ENCODE measurements at places on chromosomes 7 and 10.

GRCh38 chr7:610531-611280 is 91.1 kb upstream of the PDGFA start:
- DNase-seq, result peak; percentile 38

DNA sequence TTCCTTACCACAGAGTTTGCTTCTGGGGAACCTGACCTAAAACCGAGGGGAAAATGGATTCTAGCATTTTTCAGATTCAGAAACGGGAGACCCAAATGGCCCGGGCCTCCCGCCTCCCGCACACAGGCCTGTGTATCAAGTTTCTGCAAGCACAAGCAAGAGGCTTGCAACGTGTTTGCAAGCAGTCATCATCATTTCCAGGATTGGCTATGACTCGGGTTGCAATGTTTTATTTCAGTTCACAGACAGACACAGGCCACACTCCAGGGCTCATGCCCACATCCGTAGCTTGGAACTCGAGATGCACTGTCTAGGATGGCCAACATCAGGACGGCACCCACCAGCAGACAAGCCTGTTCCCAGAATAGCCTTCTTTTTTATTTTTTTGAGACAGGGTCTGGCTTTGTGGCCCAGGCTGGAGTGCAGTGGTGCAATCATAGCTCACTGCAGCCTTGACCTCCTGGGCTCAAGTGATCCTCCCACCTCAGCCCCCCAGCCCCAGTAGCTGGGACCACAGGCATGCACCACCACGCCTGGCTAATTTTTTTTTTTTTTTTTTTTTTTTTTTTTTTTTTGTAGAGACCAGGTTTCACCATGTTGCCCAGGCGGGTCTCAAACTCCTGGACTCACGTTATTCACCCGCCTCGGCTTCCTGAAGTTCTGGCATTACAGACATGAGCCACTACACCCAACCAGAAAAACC is 68.1 kb upstream of the FOXK1 start:
- DNase-seq, result no peak

GRCh38 chr10:75211007-75211691 is 553 bp downstream of the VDAC2 start:
- peak; percentile 16 for DNase-seq

- DNase-seq, result no peak
Observed at GRCh38 chr10:108410236-108410635, 1245.7 kb upstream of the SORCS1 start.

DNA sequence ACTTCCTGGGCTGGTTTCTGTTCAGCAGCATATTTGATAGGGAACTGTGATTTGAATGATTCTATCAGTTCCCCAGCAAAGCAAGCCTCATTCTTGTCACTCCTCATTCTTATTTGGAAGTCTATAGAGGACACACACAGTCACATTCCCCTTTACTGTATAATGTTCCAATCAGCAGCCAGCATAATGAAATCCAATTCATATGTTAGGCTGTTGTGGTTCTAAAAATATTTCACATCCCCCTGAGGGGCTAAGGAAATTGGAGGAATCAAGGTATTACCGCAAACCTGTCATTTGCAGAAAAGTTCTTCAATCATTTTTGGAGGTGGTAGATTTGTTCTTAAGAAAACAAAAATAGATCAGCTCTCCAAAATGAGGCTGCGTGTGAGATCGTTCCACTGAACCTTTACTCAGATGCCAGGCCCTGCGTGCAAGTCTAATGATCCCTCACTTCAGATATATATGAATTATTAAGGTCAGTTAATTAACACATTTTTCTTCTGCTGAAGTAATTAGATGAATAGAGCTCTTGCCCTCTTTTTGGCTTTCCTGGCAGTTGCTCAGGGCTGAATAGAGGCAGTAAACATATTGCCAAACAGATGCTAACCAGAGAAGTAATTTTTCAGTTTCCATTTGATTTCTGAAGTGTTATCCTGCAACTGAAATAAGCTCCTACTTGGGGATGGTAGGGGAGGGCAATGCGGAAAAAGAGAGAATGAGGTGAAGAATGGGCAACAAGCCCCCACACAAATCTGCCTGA is 31.8 kb downstream of the LSMEM1 start:
- DNase-seq, result no peak

- no peak for DNase-seq
Observed at GRCh38 chr10:93267521-93267920, 193.8 kb downstream of the CYP26A1 start.

- DNase-seq, result peak; percentile 55
Observed at GRCh38 chr10:24722676-24723385, 856 bp downstream of the ARHGAP21 start.

DNA sequence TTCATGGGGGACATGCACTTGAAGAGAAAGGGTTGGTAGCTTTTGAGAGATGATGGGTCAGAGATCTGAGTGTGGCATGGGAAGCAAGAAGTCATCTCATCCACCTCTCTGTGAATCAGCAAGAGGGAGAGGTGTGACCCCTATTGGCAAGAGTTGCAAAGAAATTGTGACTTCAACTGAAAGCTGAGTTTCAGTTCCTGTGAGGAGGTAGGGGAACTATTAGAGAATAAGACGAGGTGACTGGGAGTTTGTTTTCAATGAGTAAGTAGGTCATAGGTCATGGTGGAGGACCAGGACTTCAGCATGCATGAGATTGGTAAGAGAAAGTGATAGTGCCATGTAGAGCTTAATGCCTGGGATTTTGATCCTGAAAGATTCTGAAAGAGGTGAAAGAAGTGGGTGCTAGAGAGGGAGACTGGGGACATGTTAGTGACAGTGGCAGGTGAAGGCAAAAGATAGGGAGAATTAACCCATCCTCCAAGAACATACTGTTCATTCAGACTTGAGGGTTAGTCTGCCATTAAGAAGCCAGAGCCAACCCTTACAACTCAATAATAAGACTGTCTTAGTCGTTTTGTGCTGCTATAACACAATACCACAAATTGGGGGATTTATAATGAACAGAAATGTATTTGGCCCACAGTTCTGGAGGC is 75.5 kb upstream of the CAPZA2 start:
- peak; percentile 19 for DNase-seq

All from stimulated activated naive CD8-positive, alpha-beta T cell treated with anti-CD3 and anti-CD28 coated beads, Interleukin-15, amount 100 ng/mL, for 72 hours (primary cell).